ENCODE measurements at places on chromosomes 4 and X. TPM values are rescaled to one million over a fixed set of nuclear protein-coding genes. Genes with fewer than 3 reads are reported as not detected.

DNA sequence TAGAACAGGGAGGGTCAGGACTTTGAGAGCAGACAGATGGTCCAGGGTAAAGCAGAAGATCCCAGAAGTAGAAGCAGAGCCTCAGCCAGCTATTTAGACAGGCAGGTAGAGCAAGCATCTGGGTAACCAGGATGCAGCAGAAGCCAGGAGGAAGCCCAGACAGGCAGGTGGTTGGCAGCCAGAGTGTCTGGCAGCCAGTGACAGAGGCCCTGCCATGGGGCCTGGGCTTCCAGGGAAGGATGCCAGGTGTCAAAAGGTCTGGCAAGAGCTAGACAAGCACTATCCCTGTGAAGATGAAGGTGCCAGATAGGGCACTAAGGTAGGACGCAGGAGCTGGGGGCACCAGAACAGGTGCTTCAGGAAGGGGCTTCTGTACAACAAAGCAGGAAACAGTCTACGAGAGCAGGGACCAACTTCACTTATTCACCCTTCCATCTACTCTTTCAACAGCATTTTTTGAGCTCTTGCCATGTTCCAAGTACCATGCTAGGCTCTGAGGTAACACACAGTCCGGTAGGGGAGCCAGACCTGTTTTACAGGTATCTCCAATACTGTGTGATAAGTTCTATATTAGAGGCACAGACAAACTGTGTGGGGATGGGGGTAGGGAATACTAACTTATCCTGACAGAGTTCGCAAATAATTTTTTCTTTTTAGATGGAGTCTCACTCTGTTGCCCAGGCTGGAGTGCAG, 38.1 kb upstream of the GJB1 start:
- DNase-seq: no peak

DNA sequence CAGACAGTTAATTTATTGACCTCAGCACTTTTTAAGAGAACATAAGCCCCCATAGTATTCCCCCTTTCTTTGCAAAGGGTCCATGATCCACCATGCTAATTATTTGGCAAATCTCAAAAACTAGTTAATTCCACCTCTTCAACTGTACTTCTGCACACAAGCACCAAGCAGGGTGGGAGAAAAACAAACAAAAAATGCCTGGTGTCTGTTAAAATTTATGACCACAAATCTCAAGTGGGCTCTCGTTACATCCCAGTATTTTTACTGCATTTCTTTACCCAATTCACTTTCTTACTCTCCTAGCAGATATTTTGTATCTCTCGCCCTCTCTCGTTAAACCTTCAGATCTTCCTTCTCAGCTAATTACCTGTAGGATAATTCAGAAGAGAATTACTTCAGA, 6.1 kb downstream of the ARSJ start:
- DNase-seq: no peak

DNA sequence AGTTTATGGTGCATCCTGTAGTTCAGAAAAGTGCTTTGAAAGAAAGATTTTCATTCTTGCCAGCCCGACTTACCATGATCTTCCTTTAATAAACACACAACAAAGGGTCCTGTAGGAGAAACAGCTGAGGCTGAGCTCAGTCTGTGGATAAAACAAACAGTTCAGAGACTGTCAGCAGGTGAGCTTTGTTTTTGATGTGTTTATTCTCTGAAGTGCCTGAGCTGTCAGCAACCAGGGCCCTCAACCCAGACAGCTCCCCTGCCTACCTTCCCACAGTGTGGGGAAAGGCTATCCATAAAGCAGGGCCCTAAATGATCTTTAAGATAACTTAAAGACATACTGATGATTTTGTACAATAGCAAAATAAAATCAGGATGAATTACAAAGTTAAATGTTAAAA, 459.2 kb upstream of the GALNT7 start:
- DNase-seq: peak; percentile 3

DNA sequence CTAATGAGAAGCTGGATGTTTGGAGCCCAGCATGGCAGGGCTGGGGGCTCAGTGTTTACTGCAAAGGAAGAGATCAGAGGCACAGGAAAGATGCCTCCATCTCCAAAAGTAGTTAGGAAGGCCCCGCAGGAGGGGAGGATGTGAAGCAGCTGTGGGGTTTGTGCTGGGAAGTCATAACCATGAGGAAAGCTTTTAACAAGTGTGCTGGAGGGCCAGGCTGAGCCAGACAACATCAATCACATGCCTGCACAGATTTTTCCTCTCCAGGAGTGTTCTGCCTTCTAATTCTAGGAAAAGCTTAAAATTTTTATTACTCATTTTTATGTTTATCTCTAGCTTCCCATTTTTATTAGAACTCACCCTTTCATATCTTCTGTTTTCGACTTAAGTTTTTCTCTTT, 65.4 kb downstream of the GPR82 start:
- no peak for DNase-seq

GPR119 gene
- not detected for total RNA-seq

All from H7 (cell line).